Activated CD4-positive, alpha-beta memory T cell treated with anti-CD3 and anti-CD28 coated beads for 36 hours (primary cell): ENCODE measurements at places on chromosomes 7 and 10.

GRCh38 chr10:71207578-71207977, 4.8 kb upstream of the UNC5B start:
- no peak for DNase-seq

DNA sequence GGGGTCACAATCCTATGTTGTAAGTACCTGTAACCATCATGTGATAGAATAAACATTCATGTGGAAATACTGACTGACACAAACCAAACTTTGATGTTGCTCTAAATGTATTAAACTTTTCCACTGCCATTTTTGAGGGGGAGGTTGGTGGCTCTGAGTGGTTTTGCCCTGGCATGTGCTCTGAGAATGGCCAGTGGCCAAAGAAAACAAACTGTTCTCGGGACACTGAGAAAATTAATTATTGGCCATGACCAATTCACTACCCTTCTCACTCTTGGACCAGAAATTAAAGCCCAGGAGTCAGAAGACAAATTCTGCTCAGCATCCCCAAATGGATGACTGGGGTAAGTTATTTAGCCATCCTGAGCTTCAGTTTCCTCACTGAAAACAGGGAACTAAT, 195.9 kb downstream of the XPNPEP1 start:
- no peak for DNase-seq

- peak; percentile 30 for DNase-seq
Measured at GRCh38 chr7:119270045-119270464, 1002.9 kb upstream of the KCND2 start.

GRCh38 chr10:28135258-28135657, 136.4 kb upstream of the ODAD2 start:
- no peak for DNase-seq

DNA sequence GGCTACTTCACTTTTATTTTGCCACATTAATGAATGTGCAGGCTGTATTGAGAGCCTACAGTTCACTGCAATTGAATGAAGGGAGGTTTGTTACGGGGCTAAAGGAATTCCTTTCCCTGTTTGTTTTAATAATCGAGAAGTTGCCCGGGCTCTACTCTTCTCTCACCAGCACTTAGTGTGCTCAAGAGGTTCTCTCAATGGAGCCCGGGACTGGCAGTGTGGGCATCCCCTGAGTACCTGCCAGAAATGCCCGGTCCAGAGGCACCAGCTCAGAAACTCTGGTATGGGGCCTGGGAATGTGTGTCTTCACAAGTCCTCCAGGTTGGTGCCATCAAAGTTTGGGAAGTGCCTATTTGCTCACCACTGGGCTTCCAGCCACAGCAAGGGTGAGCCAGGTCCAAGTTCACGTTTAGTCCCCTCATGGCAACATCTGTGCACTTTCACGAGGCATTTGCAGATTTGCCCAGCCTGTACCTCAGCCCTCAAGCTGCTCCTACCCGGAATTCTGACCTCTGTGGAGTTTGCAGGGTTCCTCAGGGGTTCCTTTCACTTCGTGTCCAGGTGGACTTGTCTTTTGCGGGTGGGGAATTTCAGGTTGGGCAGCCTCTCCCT, 622.4 kb downstream of the SDK1 start:
- no peak for DNase-seq
